ENCODE measurements at places on chromosomes 2 and 18.

GRCh38 chr2:18934886-18935285 is 345.5 kb upstream of the NT5C1B start:
- no peak for DNase-seq

- DNase-seq, result no peak
These were observed 50.6 kb upstream of the OSR1 start for GRCh38 chr2:19409046-19409445.

DNA sequence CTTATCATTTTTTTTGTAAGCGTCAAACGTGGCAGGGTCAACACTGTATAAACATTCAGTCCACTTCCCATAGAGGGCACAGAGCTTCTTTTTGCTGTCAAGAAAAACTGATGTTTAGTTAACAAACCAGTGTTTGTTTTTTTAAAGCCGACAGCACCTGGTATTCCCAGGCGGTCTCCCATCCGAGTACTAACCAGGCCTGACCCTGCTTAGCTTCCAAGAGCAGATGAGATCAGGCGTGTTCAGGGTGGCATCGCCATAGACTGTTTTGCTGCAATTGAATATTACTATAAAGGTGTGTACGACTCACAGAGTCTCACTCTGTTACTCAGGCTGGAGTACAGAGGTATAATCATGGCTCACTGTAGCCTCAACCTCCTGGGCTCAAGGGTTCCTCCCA is 31.5 kb downstream of the CABYR start:
- no peak for DNase-seq

DNA sequence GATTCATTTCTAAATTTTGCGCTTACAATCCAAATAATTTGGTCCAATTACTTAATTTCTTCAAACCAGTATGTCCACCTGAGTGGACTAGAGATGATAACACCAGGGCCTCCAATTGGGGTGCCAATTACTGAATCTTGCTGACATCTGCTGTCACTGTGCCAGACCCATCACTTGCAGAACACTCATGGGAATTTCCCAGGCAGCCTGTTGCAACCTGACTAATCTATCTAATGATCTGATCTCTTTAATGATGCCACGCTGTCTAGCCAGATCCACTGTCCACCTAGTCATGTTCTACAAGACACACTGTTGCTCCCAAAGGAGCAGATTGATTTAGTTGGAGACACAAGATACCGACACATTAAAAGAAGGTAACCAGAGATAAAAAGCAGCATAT is 11.8 kb upstream of the LRP1B start:
- DNase-seq, result no peak

DNA sequence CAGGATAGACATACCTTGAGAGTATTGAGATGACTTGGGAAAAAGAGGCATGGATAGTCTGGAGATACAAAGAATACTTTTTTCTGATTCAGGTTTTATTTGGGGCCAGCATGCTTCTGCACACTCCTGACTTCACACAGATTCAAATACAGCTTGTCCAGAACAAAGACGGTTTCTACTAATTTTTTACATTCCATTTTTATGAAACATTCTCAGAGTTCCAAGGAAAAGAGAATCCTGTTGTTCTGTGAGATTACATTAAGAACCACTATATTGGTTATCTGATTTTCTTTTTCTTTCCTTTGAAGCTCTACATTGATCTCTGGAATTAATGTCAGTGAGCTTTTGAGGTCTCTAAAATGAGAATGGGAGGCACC is 41.0 kb downstream of the PTPRM start:
- no peak for DNase-seq

GRCh38 chr2:42106257-42106816 is 58.5 kb downstream of the PKDCC start:
- no peak for DNase-seq

- DNase-seq, result no peak
These were observed 472.9 kb downstream of the PTPRM start for GRCh38 chr18:8040021-8040420.

DNA sequence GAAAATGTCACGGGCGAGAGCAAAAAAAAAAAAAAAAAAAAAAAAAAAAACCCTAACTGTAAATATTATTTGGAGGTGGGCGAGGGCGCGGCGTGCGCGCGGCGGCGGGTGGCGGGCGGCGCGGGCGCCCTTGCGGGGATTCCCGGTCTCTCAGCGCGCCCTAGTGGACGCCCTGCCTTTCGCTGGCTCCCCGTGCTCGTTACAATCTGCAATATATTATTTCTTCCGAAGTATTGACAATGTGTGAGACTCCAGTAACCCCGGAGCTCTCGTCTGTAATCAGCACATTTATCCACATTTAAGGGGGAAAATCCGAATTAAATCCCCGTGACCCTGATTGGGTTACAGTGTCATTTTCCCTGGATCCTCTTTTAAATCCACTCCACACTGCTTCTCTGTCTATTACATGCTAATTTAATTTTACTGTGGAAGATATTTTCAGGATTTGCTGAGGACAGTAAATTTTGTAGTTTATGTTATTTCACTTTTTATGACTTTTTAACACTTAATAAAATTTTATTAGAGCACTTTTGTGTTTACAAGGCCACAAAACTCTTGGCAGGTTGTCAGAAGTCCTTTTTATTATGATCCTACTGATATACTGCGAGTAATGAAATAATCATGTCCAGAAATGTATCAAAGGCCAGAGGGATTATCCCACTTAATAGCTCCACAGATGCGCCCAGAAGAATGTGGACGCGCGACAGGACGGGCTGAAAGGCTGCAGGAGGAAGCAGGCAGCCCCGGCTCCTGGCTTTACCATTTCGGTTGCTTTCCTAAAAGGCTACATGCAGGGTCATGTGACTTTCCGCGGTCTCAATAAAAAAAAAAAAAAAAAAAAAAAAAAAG is 369.1 kb downstream of the MTX2 start:
- DNase-seq, result no peak

Measured in RWPE2 (cell line).